Stimulated activated CD8-positive, alpha-beta memory T cell treated with anti-CD3 and anti-CD28 coated beads, Interleukin-4, amount 100 ng/mL, for 24 hours (primary cell): ENCODE measurements at places on chromosomes 1 and 21.

DNA sequence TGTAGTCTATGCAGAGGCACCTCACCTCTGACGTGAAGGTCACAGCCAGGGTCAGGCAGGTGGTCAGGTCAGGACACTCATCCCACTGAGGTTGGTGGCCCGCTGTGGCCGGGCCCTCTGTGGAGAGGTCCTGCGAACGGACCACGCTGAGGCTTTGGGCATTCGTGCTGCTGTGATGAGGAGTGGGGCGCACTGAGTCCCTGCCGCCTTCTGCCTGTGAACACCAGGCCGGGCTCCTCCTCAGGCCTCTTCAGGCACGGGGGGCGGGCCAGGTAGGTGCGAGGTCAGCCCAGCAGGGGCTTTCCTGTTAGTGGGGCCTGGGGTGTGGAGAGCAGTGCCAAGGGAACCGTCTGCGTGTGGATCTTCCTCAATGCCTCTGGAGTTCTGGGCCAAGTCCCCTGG is 39.0 kb downstream of the COQ8A start:
- DNase-seq, result no peak

GRCh38 chr1:24932284-24932683 is 2.2 kb upstream of the RUNX3 start:
- DNase-seq, result no peak

- DNase-seq, result no peak
These were observed 8.2 kb upstream of the GRIK3 start for GRCh38 chr1:37042506-37042905.

DNA sequence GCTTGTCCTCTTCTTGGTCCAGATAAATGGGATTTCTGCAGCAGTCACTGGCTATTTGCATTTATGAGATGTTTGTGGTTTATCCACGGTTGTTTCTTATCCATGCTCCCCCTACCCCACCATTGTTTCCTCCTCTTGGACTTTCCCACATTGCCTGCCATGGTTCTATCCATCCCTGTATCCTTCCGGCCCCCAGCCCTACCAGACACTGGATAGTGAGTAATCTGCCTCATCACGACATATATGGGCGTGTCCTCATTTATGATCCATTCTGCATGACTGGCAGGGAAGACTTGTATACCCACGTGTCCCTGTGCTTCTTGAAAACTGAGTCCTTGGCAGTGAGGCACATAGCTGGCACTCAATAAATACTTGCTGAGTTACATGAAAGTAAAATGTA is 40.1 kb downstream of the CACNA1S start:
- no peak for DNase-seq

GRCh38 chr1:174049514-174049913 is 27.4 kb upstream of the RC3H1 start:
- DNase-seq, result no peak

- DNase-seq, result no peak
These were observed 99.9 kb upstream of the TLR5 start for GRCh38 chr1:223242971-223243370.

DNA sequence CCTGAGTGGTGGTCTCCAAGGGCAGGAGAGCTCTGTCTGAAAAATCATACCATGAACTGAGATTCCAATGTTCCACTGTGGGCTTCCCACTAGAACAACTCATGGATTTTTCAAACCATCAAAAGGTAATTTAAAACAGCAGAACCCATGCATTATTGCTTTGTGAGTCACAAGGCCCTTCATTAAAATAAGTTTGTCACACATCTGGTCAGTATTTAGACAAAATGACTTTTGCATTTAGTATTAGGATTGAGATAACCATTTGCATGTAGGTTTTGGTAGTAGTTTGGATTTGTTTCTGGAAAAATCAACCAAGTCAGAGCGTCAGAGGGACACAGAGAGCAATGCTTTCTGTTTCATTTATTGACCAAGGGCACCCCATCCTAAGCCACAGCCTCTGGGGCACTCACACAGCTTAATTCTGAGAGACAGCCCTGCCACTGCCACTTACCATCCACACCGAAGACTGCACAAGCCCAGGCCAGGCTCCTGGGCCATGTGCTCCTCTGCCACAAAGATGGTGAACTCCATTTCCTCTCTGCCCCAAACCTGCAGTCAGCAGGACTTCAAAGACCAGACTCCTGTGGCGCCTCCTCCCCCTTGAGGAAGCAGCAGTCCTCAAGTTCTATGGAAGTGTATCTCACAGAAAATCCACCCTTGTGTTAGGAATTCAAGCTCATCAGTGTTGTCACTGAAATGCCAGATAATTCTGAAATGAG is 132.6 kb upstream of the DUSP10 start:
- no peak for DNase-seq
